NCI-H2171 treated with DMSO at 0.1 percent for 48 hours (cell line): ENCODE measurements at places on chromosomes 12 and 14.

- DNase-seq: no peak
Measured at GRCh38 chr12:97027482-97027881, 120.4 kb downstream of the NEDD1 start.

GRCh38 chr12:11555743-11556625 is 93.5 kb upstream of the ETV6 start:
- no peak for DNase-seq

DNA sequence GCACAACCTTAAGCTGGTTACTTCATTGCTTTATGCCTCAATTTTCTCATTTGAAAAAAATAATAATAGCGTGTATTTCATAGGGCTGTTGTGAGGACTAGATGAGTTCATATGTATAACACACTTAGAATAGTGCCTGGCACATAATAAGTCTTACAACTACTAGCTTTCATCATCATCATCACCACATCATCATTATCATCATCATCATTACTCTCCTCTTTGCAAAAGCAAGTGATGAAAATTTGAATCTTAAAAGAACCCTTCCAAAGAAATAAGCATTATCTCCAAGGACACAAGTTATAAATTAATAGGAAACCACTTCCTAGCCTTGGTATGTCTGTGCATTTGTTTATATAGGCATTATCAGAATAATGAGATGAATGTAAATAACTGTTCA is 117.0 kb downstream of the ST8SIA1 start:
- DNase-seq: no peak

DNA sequence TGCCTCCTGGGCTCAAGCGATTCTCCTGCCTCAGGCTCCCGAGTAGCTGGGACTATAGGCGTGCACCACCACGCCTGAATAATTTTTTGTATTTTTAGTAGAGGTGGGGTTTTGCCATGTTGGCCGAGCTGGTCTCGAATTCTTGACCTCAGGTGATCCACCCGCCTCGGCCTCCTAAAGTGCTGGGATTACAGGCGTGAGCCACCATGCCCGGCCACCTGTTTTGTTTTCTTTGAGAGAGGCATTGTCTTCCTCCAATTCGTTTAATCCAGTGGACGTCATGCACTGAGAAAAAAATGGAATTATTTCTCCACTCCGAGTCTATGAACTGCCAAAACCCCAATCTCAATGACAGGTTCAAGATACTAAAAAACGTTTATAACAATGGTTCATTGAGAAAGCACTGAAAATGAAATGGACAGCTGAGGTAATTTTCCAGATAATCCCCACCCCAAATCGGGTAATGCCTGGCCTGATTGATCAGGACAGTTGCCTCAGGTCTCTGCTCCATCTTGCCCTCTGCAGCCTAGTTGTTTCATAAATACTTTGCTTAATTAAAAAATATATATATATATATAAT is 132.7 kb upstream of the PARP11 start:
- no peak for DNase-seq

DNA sequence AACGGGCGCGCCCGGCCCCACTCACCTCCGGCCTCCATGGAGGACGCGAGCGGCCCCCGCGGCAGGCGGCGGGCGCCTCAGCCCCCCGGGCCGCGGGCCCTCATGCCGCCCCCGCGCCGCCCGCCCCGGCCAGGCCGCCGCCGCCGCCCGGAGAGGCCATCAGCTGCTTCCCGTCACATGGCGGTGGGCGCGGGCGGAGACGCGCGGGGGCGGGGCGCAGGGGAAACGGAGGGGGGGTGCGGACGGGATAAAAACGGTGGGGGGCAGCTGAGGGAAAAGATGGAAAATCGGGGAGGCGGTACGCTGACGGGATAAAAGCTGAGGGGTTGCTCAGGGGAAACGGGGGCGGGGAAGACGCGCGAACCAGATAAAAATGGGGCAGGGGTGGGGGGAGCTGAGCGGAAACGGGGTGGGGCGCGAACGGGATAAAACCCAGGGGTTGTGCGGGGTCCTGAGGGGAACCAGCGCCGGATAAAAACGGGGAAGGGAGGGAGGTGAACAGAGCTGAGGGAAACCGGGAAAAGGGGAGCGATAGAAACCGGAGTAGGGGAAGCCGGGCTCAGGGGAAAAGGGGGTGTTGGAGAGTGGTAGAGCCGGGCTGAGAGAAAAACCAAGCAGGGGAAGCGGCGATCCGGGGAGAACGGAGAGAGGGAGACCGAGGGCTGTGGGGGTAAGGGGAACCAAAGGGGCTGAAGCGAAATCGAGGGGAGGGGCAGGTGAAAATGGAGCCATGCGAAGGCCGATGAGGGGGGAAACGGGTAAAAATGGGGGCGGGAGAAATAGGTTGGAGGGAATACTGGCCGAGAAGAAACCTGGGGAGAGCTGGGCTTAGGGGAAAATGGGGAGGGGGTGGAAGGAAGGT is at the start of gene WSB2:
Gene WSB2, minus strand, starts transcription at position 169 of the 862 bp plus-strand sequence. Its CDS starts 131 bp downstream, at position 38.
- peak; percentile 43 for DNase-seq

DNA sequence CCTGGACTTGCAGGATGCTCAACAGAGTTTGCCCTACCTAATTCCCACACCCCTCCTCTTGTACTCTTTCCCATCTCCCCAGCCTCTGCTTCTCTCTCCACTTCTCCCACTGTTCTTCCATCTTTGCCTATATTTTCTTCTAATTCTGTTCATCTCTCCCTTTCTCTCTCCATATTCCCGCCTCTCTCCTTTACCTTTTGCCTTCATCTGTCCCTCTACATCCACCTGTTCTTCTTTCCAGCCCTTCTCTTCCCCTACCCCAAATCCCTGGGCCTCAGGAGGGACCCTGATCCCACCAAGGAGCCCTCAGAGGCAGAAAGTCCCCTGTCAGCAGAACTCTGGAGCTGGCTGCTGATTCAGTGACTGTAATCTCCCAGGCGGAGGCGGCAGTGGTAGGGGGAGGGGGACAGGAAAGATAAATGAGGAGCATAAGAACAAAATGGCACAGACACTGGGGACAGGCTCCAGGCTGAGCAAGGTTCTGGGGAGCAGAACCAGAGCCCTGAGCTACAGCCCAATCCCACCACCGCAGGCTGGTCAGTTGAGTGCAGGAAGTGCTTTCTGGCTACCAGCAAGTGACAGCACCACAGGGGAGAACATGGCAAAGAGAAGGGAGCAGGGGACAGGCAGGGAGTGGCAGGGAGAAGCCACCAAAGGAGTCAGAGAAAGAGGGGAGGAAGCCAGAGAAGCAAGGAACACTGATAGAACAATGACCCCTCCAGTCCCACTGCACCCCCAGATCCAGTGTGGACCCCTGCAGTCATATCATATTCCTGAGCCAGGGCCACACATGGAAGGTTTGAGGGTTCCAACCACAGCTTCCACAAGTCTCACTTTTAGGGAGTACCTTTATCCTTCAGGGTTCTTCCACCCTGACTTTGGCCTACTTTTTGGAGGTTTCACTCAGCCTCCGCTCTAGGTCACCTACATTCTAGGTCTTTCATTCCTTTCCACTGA is 27.0 kb downstream of the SMUG1 start:
- DNase-seq: no peak

DNA sequence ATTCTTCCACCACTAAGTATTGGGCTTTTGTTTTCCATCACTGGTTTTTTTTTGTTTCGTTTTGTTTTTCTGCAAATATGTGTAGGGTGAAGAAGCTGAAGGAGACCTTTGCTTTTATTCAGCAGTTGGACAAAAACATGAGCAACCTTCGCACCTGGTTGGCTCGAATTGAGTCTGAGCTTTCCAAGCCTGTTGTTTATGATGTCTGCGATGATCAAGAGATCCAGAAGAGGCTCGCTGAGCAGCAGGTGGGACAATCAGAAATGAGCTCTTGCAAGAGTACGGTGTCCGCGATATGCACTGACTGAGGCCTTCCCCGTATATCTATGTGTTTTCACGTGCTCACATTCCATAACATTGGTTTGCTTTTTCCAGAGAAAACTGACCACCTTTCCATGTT is 91.5 kb downstream of the ESR2 start:
- no peak for DNase-seq

DNA sequence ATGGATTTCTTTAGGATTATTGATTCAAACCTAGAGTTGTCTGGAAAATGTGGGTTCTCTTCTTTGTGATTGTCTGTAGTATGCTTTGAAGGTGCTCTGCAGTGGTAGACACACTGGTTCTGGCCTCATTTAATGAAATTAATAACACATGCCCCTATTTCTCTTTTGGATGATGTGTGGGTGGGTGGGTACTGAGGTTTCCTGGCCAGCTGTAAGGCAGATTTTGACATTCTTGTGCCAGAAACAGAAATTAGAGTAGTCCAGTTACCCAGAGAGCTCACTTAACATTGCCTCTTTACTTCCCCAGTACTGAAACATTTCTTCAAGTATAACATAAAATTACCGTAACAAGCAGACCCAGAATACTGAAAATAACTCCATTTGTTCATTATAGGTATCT is 14.4 kb downstream of the TSFM start:
- no peak for DNase-seq

DNA sequence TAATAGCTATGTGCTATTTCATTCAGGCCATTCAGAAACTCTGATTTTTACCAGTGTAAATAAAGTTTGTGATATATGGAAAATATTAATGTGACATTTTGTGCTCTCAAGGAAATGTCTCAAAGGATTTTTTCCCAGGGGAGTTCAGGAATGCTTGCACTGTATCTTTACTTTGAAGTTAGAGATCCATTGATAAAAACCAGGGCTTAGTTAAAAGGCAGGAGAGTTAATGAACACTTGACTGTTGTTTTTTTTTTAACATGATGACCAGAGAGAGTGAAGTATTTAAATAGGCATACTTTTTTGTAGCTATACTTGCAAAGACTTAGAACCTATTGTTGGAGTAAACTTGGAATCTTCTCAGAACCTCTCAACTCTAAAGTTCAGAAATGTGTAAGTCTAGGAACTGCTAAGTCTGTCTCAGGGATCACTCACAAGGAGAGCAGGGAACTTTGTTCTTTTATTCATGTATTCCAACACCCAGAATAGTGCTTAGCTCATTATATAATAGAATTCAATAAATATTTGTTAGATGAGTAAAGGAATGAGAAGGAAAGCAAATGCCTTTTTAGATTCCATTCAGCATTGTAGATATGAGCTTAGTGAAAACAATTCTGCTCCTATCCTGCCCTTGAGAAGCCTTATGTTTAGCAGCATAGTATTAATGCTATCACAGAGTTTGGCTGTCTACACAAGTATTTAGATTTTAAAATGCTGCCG is 117.5 kb downstream of the DAAM1 start:
- no peak for DNase-seq

DNA sequence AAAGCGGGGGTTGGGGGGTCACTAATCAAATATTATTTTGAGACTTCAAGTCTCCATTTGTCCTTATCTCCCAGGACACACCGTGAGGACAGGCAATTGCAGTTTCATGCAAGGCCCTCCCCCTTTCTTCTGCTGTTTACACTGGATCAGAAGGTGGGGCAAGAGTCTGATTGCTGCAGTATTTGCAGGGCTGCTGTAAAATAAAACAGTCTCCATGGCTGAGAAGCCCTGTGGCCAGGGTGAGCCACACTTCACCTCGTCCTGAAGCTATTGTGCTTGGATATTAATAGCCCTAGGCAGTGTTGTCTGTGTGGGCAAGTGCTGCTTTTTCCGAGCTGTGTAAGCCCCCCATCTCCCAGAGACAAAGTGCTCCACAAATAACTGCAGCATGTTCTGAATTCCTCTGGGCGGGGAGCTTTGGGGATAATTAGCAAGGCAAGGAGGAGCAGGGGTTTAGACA is 187.4 kb upstream of the NTF3 start:
- DNase-seq: no peak

DNA sequence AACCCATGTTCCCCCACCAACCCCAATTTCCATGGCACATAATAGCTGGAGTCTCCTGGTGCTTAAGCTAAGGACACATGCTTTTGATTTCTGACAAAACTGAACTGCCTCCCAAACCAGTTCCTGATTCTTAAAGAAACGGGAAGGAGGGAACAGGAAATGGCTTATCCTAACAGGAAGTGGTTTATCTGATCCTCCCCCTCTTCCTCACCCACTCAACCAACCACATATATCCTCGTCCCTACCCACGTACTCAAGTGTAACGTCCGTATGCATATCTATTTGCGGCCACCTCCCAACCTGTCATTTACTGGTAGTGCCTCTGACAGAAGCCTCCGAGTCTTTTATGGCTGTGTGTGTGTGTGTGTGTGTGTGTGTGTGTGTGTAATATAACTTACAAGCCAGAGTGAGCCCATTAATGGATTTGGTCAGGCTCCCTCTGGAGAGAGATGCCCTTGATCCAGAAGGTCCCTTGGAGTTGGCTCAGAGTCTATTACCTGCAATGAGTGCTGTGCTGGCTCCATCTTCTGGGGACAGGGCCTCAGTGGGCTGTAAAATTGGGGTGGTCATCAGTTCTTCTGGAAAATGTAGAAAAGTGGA is 7.7 kb downstream of the DAZAP2 start:
- no peak for DNase-seq

GRCh38 chr14:93709249-93709648 is 79.0 kb downstream of the PRIMA1 start:
- DNase-seq: no peak

- DNase-seq: no peak
Measured at GRCh38 chr14:71397371-71397770, 490.1 kb downstream of the PCNX1 start.
